HFFc6 (cell line): ENCODE measurements at places on chromosomes 6 and 20. TPM values are rescaled to one million over a fixed set of nuclear protein-coding genes. Genes with fewer than 3 reads are reported as not detected.

DNA sequence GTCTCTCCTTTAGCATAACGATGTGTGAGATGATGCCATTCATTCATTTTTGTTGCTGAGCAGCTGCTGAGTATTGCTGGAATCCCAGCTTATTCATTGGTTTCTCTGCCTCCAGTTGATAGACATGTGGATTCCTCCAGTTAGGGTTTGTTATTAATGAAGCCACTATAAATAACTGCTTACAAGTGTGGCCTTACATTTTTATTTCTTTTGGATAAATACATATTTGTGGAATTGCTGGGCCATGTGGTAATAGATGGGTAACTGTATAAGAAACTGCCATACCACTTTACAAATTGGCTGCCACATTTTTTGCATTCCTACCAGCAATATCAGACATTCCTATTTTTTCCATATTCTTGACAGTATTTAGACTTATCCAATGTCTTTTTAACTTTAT lies 2.6 kb upstream of the HLA-B start:
- DNase-seq, result no peak

DNA sequence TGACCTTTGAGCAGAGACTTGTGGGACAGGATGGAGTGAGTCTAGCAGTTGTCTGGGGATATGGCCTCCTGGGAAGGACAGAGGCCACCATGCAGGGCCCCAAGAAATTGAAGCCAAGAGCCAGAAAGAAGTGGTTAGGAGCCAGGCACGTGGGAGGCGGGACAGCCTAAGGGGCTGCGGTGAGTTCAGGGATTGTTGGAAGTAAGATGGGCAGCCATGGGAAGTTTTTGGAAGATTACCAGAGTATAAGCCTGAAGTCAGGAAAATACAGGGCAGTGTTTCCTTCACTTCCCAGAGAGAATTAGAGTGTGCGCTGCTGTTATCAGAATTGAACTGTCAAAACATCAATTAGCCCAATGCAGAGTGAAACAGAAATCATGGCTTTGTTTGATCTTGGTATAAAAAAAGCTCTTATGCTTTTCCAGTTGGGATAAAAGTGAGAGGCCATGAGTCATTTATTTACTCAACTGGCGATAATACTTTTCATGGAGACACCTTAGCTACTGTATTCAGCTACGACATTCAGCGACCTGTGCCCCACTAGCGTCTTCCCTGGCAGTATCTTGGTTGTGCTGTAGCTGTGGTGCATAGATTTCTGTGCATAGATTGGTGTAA lies 66.9 kb downstream of the PHACTR2 start:
- DNase-seq, result no peak

DNA sequence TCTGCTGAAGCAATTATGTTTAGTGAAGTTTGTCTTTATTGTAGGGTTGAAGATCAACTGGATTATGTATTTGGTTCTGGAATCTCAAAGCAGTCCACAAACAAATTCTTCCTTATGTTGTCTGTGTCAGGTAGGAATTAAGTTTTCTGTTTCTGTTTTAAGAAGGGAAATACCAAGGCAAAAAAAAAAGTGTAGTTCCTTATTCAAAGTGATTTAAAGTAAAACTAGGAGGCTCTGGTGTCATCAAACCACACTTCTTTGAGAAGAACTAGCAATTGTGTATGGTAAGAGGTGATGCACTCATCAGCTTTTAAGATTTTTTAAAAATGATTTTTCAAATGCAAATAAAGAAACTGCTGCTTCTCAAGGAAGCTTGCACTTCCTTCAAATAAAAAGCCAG lies 1.9 kb downstream of the FAM135A start:
- DNase-seq, result no peak

GRCh38 chr6:25166955-25167748 lies 112.0 kb upstream of the CARMIL1 start:
- no peak for DNase-seq

DNA sequence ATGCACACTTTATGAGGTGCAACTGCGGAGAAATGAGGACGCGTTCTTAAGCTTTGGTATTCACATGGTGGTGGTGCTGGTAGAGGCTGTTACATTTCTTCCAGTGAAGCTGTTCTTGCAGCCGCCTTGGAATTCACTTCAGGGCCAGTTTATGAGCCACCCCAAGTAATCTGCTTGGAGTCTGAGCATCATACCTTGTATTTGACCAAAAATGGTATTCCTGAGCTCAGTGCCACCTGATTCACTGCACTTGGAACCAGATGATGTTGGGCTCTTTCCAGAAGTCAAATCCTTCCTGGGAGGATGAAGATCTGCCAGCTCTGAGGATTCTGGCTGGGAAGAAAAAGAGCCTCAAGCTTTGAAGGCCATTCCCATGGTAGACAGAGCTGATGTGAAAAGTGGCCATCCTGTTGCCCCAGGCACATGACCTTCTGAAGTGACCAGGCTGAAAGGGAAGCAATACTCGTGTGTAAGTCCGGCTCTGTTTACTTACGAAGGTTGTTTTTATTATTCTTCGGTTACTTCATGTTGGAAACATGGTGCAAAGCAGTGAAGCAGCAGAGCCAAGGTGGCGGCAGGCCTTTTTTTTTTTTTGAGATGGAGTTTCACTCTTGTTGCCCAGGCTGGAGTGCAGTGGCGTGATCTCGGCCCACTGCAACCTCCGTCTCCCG lies 7.7 kb downstream of the MANBAL start:
- peak; percentile 91 for DNase-seq

DNA sequence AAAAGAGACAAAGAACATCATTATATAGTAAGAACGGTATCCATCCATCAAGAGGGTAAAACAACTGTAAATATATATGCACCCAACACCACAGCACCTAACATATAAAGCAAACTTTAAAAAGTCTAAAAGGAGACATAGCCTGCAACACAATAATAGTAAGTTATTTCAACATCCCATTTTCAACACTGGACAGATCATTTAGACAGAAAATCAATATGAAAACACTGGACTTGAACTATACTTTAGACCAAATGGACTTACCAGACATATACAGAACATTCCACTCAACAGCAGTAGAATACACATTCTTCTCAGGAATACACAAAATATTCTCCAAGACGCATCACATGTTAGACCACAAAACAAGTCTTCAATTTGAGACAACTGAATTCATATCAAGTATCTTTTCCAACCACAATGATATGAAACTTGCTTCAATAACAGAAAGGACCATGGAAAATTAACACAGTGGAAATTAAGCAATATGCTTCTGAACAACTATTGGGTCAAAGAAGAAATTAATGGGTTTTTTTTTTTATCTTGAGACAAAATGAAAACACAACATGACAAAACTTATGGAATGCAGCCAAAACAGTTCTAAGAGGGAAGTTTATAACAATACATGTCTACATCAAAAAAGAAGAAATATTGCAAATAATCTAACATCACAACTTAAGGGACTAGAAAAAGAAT lies 23.9 kb upstream of the ASF1A start:
- DNase-seq, result no peak

DNA sequence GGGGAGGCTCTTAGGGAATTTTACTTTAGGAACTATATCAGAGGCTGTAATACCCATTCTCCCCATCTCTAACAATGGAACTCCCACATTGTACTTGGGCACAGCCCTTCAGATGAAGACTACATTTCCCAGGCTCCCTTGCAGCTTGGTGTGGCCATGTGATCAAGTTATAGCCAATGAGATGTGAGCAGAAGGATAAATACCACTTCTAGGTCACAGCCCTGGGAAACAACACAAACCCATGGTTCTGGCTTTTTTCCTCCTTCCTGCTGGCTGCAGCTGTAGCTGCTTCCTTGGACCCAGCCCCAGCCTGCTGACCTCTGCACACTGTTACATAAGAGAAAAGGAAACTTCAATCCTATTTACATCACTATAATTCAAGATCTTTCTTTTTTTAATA lies 445.9 kb upstream of the JARID2 start:
- peak; percentile 66 for DNase-seq

GRCh38 chr6:115891750-115892149 lies 168.9 kb downstream of the FRK start:
- DNase-seq, result no peak

DNA sequence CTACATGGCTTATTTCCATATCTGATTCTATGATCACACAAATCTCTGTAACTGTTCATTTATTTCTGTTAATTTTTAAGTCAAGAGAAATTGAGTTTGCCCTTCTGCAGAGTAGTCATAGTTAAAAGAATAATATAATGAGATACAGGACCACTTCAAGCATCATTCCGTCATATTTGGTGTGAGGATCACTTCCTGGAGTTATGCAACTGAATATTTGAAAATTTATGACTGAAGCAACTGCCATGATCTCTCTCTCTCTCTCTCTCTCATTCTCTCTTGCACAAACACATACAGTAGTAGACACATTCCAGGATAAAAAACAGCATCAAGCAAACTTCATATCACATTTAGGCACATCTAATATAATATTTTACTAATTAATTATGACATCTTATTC lies 116.4 kb downstream of the COL9A1 start:
- DNase-seq, result no peak

DNA sequence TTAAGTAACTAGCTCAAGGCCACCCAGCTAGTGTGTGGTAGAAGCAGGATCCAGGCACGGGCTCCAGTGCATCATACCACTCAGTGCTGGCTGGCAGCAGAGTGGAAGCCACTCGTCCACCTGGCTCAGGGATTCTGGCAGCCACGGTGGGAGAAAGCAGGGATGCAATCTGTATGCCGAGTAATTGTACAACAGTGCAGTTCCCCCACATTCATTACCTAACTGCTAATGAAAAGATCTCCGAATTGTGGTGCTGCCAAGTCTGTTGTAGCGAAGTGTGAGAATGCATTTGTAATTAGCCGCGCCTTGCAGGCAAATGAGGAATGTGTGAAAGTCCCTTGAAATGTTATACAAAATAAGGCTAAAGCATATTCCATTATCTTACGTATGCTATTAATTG lies 29.0 kb downstream of the KCNG1 start:
- no peak for DNase-seq

DNA sequence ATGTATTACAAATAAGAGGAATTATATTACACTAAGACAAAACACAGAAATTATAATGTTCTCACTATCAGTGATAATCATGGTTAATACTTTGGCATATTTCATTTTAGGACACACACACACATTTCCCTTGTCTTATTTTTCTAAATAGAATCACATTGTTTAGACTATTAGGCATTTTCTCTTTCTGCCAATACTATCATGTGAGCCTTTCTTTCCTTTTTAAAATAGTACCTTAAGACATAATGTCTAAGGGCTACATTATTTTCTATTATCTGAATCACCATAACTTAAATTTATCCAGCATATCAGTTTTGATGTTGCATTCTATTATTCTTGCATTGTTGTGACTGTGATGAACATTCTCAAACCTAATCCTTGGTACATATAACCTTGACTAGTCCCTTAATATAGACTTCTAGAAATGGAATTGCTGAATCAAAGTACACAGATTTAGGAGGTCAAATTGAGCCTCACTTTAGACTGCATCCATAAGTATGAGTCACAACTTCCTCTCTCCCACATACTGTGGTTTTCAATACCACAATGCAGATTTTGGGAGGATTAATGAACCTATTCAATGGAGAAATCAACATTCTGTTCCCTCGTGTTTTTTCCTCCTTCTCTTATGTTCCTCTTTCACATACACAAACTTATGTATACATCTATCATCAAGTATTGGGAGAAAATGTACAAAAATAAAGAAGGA lies 212.6 kb downstream of the MOXD1 start:
- DNase-seq, result peak; percentile 51

- no peak for DNase-seq
Measured at GRCh38 chr20:9134346-9134745, 65.5 kb downstream of the PLCB4 start.

DNA sequence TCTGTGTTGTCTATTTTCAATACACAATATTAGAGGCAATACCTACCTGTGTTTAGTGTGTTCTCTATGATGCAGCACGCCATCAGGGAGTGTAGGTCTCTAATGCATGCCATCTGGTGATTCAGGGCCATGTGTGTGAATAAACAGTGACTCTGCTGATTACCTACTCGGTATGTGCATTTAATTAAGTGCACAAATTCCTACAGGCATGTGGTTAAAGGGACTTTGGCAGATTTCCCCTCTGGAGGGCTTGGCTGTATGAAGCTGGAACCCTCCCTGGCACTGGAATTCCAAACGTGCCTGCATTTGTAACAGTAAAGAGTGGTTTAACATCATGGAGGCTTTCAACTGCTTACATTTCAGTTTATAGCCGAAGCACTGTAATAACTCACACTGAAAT lies 401.5 kb upstream of the SASH1 start:
- DNase-seq, result no peak

The SNX3 gene
- 160 to 205 TPM (median 195 TPM) in 3 replicates for total RNA-seq

The KIF13A gene
- 65.4 and 66.0 TPM in 2 replicates for total RNA-seq
